ENCODE measurements at places on chromosomes 16 and 17.

DNA sequence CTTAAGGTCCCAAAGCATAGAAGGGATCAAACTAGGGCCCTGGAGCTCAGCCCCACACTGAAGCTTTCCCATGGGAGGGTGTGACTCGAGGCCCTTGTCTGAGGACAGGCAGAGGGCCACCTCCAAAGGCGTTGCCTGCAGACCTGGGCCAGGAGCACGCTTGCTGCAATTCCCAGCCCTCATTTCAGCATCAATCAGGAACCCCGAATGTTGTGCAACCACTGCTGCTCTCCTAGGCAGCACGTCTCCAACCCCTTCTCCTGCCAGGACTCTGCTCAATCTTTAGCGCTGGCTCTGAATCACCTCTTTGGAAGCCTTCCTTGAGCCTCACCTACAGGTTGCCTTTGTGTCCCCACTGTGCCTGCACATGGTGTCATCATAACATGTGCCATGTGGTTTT, 14.0 kb upstream of the ATP2C2 start:
- DNase-seq, result no peak

DNA sequence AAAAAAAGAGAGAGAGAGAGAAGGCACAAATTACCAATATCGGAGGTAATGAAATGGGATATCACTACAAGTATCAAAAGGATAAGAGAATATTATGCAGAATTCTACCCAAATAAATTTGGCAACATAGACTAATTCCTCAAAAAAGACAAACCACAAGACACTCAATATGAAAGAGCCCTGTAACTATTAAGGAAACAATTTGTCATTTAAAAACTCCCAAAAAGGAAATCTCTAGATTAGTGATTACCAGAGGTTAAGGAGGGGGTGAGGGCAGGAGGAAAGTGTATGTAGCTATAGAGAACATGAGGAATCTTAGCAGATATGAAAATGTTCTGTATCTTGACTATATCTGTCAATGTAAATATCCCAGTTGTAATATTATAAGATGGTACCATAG, 54.0 kb downstream of the CFDP1 start:
- DNase-seq, result no peak

DNA sequence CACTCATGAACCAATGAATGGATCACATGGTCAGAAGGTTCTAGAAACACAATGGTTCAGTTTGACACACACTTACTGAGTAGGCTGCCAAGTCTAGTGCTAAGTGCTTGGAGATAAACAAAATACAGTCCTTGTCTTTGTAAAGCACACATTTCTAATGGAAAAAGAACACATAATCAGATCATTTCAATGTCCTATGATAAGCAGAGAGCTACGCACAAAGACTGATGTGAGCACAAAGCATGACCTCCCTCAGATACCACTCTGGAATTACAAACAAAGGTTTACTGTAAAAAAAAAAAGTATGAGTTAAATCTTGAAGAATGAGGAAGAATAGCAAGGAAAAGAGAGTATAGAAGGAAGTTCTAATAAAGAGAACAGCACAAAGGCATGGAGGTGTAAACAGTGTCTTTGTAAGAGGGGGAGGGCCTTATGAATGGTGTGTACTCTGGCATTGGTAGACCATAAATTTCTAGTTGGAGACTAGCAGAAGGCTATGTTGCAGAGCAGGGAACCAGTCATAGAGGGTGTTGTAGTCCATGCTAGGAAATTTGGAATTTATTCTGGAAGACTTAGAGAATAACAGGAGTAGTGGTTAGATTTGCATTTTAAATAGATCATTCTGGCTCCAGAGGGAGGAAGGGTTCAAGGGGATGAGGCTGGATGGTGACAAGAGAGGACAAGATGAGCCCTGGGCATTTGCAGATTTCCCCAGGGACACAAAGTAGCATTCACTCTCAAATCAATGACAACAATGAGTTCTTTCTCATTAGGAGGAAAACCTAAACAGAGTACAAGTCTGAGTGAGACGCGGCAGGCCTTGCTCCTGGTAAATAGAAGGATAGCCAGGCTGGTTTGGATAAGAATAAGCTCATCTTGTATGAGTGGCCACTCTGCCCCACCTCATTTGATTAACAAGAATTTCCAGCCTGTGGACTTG, 468.0 kb downstream of the TOX3 start:
- no peak for DNase-seq

DNA sequence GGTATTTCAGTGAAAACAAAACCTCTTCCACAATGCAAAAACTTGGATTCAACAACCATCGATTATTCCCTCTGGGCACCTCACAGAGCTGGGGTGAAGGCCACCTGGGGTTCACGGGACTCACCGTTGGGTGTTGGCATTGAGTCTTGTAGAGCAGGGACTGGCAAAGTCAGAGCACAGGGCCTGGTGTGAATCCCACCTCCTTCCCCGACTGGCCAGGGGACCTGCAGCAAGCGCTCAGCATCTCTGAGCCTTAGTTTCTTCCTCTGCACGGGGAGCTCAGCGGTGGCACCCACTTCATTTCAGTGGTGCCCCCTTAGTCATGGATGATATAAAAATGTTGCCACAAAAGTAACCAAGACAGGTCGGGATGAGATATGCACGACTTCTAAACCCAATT, 100.4 kb downstream of the METRNL start:
- no peak for DNase-seq

- DNase-seq, result no peak
Measured at GRCh38 chr16:14505846-14506245, 124.2 kb downstream of the PARN start.
